Activated naive CD8-positive, alpha-beta T cell treated with anti-CD3 and anti-CD28 coated beads, Interleukin-2, amount 50 U/mL, for 16 hours (primary cell): ENCODE measurements at places on chromosomes 12 and 14.

DNA sequence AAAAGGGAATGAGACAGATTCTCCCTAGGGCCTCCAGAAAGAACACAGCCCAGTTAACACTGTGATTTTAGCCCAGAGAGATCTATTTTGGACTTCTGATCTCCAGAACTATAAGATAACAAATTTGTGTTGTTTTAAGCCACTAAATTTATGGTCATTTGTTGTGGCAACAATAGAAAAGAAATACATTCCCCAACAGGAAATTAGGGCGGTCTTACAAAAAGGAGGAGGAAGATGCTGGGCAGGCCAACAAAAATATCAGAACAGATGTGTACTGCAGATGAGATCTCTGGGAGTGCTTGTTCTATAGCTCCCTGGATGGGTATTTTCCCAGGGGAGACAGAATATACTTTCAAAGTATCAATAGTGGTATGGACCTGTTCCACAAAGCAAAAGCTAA is 32.0 kb upstream of the SOCS2 start:
- no peak for DNase-seq

GRCh38 chr12:97758194-97758501 is 295.5 kb downstream of the RMST start:
- DNase-seq, result no peak

GRCh38 chr14:89625731-89626232 is 208.7 kb upstream of the FOXN3 start:
- DNase-seq, result no peak

DNA sequence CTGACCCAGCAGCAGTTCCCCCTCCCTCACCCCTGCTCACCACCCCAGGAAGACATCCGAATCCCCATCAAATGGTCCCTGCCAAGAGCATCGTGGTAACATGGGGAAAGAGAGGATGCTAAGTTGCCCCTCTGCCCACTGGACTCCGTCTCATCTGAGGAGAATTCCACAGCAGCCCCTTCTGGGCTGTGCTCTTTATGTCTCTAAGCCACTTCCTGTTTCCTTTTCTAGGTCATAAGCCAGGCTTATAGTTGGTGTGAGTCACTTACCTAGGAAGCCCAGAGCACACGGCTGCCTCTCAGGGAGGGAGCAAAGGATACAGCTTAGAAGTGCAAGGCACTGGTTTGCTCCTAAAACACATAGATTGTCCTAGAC is 76.0 kb downstream of the VCPKMT start:
- no peak for DNase-seq

DNA sequence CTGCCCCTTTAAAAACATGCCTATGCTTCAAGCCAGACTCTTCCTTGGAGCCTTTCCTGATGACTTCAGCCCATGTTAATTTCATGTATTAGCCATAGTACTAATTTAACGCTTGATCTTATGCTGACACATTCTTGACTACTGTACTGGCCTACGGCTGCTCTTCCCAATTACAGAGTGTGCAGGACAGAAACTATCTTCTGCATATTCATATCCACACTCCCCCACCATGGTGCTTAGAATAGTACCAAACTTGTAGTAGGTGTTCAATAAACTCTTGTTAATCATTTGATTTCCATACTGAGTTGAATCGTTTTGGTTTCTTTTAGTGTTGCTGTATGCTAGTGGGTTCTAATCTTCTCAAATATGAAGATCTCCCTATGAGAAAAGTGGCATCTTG is 21.8 kb upstream of the DGLUCY start:
- DNase-seq, result no peak

DNA sequence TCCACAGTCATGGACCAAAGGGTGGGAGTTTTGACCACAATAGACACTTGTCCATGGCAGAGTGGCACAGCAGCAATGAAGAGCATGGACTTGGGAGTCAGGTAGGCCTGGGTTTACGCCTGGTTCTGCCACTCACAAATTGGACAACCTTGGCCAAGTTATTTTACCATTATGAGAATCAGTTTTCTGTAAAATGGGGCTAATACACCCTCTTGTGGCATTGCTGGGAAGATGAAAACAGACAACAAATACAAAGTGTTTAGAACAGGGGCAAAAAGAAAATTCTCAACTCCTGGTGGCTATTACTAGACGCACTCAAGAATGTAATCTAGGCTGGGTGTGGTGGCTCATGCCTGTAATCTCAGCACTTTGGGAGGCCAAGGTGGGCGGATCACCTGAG is 2.6 kb downstream of the C12orf43 start:
- DNase-seq, result no peak

GRCh38 chr12:92234533-92234932 is 88.9 kb upstream of the BTG1 start:
- no peak for DNase-seq

DNA sequence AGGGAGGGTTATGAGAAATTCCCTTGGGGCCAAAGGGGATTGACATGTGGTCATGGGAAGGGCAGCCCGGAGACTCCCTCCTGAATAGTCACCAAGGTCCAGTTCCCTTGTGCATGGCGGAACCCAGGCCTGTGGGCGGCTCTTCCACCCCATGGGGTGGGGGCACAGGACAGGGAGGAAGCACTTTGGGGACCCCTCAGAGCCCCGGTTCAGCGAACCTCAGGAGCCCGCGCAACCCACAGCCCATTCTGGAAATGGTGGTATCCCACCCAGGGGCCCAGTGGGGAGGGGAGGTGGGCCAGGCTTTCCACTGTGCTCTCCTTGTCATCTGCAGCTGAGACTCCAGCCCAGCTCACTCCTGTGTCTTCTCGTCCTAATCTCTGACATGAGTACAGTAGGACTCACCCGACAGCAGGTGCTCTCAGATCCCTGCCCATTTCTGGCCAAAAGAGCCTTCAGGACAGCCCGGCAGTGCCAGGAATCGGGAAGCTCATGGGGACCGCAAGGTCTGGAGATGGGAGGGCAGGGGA is 255.2 kb upstream of the SFSWAP start:
- DNase-seq, result no peak
